ENCODE measurements at places on chromosomes 5 and 9.

DNA sequence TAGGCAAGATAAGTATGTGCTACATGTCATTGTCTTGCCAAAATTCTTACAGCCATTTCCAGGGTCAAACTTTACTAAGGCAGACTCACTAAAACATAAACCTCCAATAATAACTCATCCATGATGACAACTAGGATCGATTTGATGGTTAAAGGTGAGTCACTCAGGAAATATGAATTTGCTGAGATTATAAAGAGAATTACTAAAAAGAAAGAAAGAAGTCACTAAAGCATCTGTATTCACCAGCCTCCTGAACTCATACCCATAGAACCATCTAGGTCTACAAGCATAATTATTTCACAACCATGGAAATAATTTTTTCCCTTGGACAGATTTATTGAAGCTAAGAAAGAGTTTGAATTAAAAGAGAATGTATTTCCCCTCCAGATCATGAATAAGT lies 258.6 kb downstream of the TLE1 start:
- no peak for DNase-seq

- DNase-seq: no peak
Measured at GRCh38 chr5:156326718-156327259, at the start of gene SGCD. SGCD (plus strand) TSS chr5:156327164.

DNA sequence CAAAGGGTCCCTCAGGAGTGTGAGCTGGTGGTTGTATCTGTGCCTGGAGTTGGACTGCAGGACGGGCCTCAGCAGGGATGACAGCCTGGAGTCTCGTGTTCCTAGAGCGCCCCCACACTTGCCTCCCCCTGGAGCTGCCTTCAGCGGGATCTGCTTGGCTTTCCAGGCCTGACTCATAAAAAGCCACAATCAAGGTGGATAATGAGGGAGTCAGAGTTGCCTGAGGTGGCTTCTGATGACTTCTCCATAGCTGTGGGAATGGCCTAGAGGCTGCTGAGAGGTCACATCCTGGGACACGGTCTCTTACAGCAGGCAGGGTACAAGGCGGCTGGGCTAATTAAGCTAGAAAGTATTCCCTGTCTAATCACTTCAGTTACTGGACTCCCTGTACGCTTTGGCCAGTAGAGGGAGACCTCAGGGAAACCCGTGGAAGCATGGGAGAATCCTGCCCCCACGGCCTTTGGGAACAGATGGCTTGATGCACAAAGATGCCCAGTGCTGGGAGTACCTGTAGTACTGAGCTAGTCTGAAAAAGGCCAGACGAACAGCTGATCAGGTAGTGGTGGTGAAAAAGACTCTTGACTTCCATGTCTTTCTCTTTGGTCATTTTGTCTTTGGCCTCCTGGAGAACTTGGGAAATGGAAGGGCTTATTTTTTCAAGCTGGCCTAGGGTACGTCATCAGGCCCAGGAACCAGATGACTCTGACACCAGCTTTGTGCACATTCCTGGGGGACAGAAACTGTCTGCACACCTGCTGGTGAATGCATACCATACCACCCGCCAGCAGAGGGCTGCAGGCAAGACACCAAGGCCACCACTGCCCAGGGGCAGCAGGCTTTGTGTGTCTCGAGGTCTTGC lies 16.1 kb upstream of the FRRS1L start:
- DNase-seq: no peak

DNA sequence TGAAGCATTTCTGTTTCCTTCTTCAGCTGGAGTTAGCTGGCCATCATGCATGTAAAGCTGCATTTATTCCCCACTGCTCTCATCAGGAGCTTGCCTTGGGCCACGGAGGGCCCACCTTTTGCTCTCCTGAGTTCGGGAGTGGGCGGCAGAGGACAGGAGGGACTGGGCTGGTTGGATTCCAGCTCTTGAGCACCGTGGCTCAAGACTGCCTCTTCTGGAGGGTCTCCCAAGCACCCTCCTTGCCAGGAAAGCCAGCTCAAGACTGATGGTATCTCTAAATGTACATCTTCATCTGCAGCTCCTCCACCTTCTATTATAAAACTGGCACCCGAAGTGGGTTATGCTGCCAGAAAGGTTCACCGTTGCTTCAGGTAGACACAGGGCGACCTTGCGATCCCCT lies 399.6 kb upstream of the IRX1 start:
- DNase-seq: no peak

DNA sequence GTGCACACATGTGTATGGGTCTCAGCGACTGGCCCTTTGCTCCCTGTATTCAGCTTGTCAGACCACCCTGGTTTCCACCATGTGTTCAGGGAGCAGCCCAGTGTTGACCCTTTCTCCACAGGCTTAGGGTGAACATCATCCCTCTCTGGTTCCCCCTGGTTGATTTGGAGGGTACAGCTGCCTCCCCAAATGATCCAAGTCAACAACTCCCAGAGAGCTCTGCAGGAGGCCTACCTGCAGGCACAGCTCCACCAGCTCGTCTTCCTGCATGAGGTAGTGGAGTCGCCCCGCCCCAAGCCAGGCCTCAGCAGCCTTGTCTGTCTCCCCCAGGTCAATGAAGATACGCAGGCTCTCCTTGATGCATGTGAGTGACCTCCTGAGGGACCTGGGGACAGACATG lies 50.5 kb downstream of the SH3TC2 start:
- no peak for DNase-seq
